ENCODE measurements at places on chromosomes 11 and 22.

DNA sequence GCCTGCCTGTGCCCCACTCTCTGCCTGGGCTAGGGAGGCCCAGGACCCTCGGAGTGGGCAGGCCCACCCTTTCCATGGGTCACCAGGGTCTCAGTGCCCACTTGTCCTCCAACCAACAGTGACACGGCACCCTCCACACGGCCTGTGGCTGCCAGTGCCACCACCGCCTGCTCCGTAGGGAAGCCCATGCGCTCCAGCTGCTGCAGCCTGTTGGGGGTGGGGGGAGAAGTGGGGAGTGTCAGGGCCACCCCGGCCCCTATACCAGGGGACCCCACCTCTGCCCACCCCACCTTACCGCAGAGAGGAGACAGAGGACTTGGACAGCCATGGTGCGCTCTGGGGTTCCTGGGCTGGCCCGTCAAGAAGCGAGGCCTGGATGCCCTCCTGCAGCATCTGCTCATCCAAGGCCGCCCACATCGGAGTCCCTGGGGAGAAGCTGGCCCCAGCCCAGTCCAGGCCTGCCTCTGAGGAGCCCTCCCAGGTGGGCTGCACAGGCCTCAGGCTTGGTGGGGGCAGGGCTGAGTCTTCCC, 7.7 kb downstream of the RHBDD3 start:
- DNase-seq, result no peak

- no peak for DNase-seq
These were observed 26.0 kb downstream of the MUC2 start for GRCh38 chr11:1100417-1101245.

DNA sequence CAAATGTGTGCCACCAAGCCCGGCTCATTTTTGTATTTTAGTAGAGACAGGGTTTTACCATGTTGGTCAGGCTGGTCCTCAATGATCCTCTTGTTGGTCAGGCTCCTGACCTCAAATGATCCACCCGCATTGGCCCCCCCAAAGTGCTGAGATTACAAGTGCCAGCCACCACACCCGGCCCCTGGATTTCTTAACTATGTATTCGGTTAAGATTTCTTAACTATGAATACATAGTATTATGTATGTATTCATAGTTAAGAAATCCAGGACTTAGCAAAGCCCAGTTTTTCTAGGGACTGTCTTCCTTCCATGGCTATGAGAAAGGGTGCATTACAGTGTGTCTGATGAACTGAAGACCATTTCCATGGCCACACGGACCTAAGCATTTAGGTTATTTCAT, 1.7 kb downstream of the C11orf91 start:
- DNase-seq, result no peak

- DNase-seq, result no peak
These were observed 390.0 kb upstream of the CADM1 start for GRCh38 chr11:115894176-115894575.

GRCh38 chr11:2584812-2585565, 114.8 kb downstream of the KCNQ1OT1 start:
- no peak for DNase-seq

DNA sequence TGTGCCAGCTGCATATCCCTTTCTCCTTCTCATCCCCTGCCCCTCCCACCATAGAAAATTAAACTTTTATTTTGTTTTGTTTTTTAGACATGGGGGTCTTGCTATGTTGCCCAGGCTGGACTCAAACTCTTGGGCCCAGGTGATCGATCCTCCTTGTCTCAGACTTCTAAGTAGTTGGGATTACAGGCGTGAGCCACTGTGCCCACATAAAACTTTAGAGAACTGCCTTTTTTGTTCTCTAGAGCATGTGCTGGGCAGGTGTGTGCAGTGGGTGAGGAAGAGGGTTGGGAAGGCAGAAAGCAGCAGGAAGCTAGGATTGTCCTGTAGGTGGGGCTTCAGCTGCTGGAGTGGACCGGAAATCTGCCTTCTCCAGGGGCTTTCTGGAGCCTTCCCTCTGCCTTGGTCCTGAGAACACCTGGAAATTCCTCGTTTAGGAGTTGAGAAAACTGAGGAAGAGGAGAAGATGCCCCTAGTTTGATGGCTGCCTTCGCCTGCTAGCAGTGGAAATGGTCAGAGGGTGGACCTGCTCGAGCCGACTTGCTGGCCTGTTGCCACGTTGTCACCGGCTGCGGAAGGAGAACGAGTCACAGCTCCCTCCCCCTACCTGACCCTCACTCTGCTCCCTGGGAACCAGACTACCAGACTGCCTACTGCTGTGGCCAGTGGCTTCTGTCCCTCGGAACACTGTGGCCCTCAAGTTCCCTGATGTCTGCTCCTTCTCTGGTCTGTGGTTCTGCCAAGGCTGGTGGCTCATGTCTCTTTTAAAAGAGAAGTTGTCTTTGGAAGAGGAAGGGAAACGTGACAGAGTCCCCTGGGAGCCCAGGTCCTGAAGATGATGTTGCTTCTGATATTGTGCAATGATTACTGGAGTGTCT, 4.0 kb downstream of the ST14 start:
- DNase-seq, result no peak

GRCh38 chr11:85133636-85134035, 493.5 kb downstream of the DLG2 start:
- no peak for DNase-seq

- no peak for DNase-seq
These were observed 80.2 kb downstream of the PLEKHA7 start for GRCh38 chr11:16933756-16934603.

- no peak for DNase-seq
These were observed 4.2 kb upstream of the CTSC start for GRCh38 chr11:88341522-88342251.

DNA sequence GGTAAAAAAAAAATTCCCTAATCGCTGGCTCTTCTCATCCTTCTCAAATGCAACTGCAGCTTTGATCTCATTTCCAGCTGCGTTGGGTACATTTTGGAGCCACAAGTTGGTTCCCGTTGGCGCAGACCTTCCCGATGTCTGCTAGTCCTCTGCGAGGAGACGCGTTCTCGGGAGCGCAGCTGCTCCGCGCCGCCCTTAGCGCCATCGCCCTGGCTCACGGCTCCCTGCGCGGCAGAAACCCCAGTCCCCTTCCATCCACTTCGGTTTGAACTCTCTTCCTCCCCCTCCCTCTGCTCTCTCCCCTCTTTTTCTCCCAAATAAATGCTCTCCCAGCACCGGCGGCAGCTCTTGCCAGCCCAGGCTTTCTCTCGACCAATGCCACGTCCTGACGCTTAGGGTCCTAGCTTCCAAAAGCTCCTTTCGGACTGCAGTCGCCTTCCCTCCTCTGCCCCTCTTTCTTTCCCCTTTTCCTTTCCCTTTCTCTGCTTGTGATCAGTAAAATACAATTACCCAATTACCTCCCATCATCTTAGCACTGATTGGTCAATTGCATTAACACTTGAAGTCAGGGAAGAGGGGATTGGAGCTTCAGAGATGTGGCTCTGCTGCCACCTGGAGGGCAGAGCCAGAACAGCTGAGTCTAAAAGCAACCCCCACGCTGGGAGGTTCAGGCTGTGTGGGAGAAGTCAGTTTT, 1165.7 kb downstream of the LRRC4C start:
- DNase-seq, result peak; percentile 81

DNA sequence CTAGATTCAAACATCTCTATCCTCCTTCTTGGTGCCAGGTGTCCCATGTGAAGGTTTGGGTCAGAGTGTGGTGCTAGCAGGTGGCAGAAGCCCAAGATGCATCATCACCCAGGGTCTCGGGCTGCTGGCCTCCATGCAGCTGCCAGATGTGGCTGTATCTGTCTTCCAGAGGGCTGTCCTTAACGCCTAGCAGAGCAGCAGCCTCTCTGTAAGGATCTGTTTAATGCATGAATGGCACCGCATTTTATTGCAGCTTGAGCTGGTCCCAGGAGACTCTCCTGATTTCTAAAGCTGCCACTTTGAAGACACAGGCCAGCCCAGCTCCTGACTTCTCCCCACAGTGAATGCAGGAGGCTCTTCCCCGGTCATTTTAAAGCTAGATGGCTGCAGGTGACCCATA, 26.3 kb downstream of the SLC1A2 start:
- no peak for DNase-seq

DNA sequence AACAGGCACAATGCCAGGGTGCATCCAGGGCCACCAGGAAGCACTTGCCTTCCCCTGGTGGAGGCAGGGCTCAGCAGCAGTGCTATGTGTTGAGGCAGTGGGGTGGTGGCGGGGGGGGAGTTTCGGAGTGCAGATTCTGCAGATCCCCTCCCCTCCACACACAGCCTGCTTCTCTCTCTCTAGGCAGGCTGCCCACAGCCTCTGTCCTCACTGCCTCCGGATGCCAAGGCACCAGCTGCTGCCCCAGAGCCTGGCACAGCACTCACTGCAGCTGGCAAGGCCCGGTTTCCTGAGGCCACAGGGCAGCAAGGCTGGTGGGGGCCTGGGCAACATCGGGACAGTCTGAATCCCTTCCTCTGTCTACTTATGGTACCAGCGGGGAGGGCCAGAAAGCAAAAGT, 35.8 kb downstream of the NRXN2 start:
- peak; percentile 90 for DNase-seq

- DNase-seq, result peak; percentile 58
These were observed 15.2 kb upstream of the CDC42EP1 start for GRCh38 chr22:37544955-37545702.

- DNase-seq, result no peak
These were observed 4.8 kb upstream of the DUSP8 start for GRCh38 chr11:1576825-1577224.

DNA sequence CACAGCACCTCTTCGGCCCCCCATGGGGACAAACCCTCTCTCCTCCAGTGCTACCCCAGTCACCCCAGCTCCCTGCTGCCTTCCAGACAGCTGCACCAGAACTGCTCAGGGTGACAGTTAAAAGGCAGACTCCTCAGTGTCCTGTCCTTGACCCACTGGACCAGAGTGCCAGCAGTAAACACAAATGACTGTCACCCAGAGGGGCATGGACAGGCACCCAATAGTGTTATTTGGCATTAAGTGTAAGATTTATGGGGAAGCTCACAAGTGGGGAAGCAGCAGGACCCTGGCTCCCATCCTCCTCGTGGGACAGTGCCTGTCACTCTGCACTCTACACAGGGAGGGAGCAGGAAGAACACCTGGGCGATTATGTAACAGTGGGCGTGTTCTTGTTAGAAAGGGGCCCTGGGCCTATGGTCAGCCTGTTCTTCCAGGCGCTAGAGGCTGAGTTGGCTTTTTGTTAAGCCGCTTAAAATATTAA, 5.0 kb downstream of the RPS19BP1 start:
- no peak for DNase-seq

- DNase-seq, result peak; percentile 84
These were observed 14.9 kb downstream of the DCPS start for GRCh38 chr11:126318574-126319373.

DNA sequence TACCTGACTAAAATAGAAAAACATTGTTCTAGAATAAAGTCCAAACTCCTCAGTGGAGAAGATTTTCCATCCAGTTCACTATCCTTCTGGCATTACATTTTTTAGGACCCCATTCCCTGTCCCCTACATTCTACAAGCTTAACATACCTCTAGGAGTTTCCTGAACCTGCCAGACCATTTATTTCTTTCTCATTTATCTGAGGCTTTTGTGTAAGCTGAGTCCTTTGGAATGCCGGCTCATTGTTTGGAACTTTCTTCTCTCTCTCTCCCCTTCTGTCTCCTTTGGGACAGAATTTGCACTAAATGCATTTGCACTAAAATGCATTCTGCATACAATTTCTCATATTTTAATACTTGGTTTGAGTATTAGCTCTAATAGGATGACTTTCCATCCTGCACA, 393.0 kb upstream of the ANO3 start:
- no peak for DNase-seq

GRCh38 chr22:44373234-44373633, 60.5 kb upstream of the SHISAL1 start:
- DNase-seq, result no peak

GRCh38 chr11:1807264-1807995, 27.4 kb upstream of the SYT8 start:
- DNase-seq, result peak; percentile 62

- no peak for DNase-seq
These were observed 38.6 kb upstream of the MMP13 start for GRCh38 chr11:102994105-102994504.

DNA sequence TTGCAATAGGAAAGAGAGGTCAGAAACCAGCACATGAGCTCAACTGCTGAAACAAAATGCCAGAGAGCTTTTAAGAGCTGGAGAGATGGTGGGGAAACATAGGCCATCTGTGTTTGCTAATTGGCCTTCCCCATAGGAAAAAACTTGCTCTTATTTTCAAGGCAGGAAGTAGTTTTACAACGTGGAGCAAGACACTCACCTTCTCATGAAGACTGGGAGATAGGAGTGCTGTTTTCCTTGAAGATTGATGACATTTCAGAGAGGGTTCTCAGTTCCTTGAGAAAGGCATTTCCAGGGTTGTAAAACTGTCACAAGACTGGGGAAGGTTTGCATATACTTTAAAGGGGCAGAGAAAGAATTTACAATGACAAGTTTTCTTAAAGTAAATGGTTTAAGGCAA, 586.3 kb upstream of the RAG2 start:
- no peak for DNase-seq

GRCh38 chr11:12973528-12974181, 35.5 kb upstream of the RASSF10 start:
- no peak for DNase-seq

- DNase-seq, result no peak
These were observed 83.1 kb downstream of the TBC1D22A start for GRCh38 chr22:46845296-46846149.

DNA sequence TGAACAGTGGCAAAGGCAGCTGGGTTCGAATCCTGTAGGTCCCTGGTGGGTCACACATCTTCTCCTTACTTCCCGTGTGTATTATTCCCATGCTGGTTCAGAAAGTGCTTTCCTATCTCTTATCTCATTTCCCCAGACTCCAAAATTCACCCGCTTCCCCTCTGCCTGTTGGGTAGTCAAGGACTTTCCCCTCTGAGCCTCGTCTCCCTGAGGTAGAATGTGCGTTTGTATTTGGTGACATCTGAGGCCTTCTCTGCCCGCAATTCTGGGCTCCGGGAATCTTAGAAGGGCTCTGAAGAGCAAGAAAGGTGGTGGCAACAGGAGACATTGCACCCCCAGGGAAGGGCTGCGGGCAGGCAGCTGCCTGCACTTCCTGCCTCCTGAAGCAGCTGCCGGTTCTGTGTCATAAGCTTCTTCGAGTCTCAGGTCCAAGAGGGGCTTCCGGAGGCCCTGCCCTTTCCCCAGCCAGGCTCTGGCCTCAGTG, 5.9 kb downstream of the LRRC32 start:
- DNase-seq, result peak; percentile 64

- no peak for DNase-seq
These were observed 49.1 kb upstream of the CAPRIN1 start for GRCh38 chr11:34002420-34002819.

DNA sequence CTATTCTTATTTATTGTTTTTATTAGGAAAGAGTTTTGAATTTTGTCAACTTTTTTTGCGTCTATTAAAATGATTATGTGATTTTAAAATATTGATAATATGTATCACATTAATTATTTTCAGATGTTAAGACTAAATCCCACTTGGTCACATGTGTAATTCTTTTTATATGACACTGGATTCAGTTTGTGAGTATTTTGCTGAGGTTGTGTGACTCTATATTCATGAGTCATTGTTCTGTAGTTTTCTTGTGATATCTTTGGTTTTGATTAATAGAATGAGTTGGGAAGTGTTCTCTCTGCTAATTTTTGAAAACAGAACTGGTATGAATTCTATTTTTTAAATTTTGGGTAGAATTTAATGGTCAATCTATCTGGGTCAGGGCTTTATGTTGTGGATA, 317.9 kb downstream of the ETS1 start:
- DNase-seq, result no peak

GRCh38 chr22:49269928-49270327, 557.7 kb downstream of the BRD1 start:
- no peak for DNase-seq

GRCh38 chr11:114166897-114167323, 107.4 kb downstream of the ZBTB16 start:
- DNase-seq, result peak; percentile 84

All from hematopoietic multipotent progenitor cell (in vitro differentiated cells).